ENCODE measurements at places on chromosomes 12 and 14. TPM values are rescaled to one million over a fixed set of nuclear protein-coding genes. Genes with fewer than 3 reads are reported as not detected.

GRCh38 chr14:23550812-23551265 lies 726 bp downstream of the ZFHX2 start:
- DNase-seq: no peak

The CIDEB gene
- polyA plus RNA-seq: 7.2 TPM

- no peak for DNase-seq
These were observed 178.6 kb downstream of the ADGRD1 start for GRCh38 chr12:131132118-131132892.

DNA sequence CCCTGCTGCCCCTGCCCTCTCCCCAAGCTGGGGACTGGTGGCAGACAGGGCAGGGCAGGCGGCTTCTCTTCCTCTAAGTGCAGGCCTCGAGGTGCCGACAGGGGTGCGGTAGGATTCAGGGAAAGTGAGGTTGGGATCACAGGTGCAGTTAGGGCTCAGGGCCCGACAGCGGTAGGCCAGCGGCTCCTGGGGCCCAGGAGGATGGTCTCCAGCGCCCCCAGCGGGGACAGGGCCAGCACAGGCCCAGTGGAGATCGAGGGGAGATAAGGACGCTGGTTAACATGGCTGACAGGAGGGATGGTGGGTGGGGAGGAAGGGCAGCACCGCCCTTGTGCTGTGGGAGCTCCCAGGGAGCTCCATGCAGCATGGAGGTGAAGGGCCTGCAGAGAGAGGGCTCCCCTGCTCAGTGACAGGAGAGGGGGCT lies 935 bp upstream of the CRIP1 start:
- peak; percentile 33 for DNase-seq

The PXMP2 gene
- 32.8 TPM for polyA plus RNA-seq

The UNC79 gene
- not detected for polyA plus RNA-seq

DNA sequence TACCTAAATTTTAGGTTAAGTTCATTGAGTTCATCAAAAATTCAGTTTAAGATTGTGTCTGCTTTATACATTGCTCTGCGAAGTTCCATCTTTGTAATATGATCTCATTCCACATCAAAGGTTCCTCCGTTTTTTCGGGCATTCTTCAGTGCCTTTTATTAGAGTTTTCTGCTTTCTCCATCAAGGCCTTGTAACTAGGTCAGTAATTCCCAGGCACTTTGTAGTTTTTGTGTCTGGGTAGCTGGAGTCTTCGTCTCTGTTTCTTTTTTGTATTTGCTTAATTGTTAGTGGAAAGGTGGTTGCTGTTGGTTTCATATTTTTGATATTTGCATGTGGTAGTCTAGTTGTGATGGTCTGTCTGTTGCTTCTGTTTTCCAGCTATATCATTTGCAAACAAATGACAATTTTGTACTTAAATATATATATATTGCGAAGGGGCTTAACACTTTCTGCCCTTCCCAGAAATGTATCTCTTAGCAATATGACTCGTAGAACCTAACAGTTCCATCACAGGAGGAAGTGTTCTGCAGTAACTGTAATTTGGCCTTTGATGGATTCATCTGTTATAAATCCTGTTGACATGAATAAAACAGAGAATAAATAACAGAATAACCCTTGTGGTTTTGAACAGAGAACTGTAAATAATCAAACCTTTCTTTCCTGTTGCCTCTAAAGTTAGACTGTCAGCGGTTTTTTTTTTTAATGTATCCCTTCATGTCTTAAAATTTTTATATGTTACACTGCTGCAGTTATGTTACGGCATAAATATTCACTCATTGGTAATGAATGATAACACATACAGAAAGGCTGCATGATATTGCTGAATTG lies 88.4 kb upstream of the DYNC1H1 start:
- DNase-seq: no peak

DNA sequence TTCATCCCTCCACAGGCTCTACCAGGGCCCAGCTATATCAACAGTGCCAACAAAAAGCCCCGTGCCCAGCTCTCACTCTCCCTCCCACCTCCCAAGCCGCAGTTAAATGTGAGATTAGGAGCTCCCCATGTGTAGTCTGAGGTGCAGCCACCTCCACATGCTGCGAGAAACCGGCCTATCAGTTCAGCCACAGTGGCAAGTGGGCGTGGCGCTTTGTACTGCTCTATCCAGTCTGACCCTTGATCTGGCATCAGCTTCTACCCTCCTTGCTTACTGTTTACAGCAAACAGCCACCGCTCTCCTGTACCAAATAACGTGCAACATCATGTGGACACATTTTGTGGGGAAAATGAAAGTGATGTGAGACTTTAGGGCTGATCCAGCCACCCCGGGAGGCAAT lies 1.7 kb downstream of the PLEK2 start:
- no peak for DNase-seq

DNA sequence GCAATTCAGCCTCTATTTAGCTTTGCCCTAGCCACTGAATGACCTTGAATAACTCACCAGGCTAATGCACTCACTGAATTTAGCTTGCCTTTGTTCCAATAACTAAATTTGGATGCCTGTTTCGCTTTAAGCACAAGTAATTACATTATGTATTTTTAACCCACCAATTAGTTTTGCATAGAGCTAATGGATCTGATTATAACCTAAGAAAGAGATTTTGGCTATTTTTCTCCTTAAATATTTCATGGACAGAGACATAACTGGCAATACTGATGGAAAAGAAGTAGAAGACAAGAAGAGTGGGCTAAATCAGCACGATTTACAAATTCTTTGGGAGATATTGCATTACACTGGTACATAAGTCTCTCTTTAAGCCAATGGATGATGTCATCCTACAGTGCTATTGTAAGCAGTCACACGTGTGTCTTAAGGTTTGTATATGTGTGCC lies 85.7 kb downstream of the AKAP6 start:
- DNase-seq: peak; percentile 9

DNA sequence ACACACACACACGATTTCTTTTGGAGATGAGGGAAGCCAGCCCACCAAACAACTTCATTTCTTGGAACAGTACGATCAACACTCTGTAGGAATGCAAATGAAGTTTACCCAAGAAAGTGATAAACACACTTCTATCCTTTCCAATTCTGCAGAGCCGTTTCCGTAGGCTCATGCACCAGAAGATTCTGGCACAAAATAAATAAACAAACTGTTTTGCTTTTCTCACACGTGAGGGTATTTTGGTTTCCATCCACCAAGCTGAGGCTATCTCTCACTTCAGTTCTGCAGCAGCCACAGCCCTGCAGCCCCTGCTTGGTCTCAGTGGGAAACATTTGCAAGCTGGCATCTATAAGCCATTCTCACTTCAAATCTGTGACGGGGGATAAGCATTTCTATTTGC lies 15.3 kb upstream of the TSPAN11 start:
- DNase-seq: no peak

The ERP27 gene
- polyA plus RNA-seq: 0.70 TPM

DNA sequence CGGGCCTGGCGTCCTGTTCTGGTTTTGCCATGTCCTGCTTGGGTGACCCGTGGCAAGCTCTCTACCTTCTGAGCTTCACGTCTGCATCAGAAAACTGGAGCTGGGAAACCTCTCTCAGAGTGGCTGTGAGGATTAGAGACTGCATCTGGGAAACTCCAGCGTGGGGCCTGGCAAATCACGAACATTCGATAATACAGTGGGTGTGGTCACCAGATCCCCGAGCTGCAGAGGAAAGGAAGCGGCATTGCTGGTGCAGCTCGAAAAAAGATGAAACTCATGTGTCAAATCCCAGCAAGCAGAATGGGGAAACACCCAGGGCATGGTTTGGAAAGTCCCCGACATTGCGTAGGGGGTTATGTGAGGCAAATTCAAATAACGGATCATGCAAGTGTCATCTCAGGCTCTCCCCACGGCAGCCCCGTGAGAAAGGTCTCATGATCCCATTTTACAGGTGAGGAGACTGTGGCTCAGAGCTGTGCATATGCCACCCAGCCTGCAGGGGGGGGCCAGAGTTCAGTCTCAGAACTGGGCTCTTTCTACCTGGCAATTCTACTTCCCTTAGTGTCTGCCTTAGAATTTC lies 98.1 kb upstream of the VRK1 start:
- DNase-seq: no peak

The SLCO1B1 gene
- polyA plus RNA-seq: not detected

- DNase-seq: no peak
These were observed 23.1 kb upstream of the STRAP start for GRCh38 chr12:15859116-15859515.

The KCNK10 gene
- polyA plus RNA-seq: not detected

The LHX5 gene
- not detected for polyA plus RNA-seq

- DNase-seq: no peak
These were observed 270.6 kb downstream of the TTC8 start for GRCh38 chr14:89095036-89095435.

GRCh38 chr12:132648616-132649225 lies 30.1 kb downstream of the P2RX2 start:
- no peak for DNase-seq

GRCh38 chr14:95222870-95223398 lies 65.6 kb upstream of the DICER1 start:
- DNase-seq: no peak

GRCh38 chr12:50579757-50580267 lies 75.0 kb downstream of the DIP2B start:
- no peak for DNase-seq

- DNase-seq: peak; percentile 84
These were observed 57.8 kb downstream of the GPR135 start for GRCh38 chr14:59407246-59408010.

DNA sequence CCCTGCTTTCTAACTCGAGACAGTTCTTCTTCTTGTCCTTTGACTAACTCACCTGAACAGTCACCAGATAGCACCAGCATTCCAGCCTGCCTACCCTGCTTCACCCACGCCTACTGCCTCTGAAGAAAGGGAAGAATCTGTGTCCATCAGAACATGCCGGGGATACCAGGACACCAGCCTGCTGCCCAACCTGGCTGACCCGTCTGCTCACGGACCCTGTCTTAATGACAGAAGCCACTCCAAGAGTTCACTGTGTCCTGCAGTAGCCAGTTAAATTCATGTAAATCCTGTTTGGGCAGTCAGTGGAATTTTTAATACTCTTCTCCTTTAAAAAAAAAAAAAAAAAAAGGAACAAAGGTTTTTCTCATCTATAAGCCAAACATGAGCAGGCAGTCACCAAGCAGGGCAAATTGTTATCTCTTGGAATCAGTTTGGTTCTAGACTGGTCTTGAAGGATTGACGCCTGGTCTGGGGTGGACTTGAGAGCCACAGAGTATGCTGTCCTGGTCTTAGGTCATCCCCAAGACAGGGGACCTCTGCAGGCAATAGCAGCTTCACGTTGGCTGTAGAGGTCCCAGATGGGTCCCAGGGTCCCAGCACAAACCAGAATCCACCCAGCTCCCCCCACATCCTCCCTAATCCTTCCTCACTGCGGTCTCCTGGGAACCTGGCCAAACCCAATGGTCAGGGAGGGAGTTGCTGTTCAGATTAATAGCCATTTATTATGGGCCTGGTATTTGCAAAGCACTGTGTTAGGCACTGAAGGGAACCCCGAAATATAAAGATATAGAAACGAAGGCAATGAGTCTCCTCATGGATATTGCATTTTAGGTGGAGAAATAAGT lies 181.1 kb upstream of the HIF1A start:
- no peak for DNase-seq

DNA sequence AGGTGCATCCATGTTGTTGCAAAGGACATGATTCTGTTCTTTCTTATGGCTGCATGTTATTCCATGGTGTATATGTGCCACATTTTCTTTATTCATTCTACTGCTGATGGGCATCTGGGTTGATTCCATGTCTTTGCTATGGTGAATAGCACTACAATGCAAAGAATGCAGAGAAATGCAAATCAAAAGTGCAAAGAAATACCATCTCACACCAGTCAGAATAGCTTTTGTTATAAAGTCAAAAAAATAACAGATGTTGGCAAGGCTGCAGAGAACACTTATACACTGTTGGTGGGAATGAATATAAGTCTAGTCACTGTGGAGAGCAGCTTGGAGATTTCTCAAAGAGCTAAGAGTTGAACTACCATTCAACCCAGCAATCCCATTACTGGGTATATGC lies 99.2 kb downstream of the DHRS2 start:
- no peak for DNase-seq

DNA sequence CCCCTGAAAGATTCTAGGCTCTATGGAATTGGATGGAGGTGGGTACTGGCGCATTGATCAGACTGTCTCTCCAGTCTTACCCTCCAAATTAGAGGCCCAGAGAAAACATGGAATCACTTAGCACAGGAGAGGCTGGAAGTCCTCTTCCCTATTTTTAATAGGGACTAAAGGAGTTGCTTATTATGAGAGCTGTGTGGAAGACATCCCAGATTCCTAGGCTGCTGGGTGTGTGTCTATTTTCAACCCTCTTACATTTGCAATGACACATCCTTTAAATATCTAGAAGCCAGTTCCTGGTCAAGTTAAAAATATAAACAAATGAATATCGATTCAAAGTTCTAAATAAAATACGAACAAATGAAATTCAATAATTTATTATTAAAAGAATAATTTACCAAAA lies 58.3 kb upstream of the ARID2 start:
- DNase-seq: no peak

The CEBPE gene
- polyA plus RNA-seq: not detected

- peak; percentile 53 for DNase-seq
These were observed 7.5 kb downstream of the HEBP1 start for GRCh38 chr12:12992418-12993130.

DNA sequence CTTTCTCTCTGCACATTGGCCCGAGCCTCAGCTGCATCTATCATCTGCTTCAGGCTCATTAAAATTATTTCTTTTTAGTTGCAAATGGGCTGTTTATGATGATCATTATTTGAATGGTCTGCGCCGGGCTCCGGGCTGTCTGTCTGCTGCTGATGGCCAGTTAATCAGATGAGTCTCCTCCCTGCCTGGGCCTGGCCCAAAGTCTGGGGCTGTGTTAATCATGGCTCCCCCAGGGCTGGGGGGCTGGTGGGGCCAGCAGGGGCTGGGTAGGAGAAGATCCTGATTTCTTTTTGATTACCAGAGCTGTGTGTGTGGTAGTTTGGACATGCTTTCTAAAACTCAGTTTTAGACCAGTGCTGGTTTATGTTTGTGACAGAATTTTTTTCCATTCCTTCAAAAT lies 159.1 kb downstream of the PHETA1 start:
- DNase-seq: no peak

The PLEK2 gene
- polyA plus RNA-seq: 0.84 TPM

The MAP4K5 gene
- polyA plus RNA-seq: 17.4 TPM

DNA sequence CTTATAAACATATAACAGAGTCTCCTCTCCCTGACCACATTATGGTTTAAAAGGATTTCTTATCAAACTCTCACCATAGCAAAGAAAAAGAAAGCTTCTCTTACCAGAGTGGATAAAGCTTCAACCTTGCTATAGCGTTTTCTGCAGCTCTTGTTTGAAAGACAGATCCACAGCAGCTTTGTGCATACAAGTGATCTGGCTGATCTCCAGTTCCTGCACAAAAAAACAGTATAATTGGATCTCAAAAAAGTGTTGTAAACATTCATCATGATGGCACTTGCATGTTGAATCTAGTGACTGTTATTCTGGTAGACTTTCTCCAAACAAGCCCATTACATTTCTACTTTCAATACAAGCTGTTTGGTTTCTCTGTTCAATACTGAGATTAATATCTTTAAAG lies 178.9 kb upstream of the MGAT4C start:
- DNase-seq: no peak

- no peak for DNase-seq
These were observed 165.0 kb downstream of the SRGAP1 start for GRCh38 chr12:64009321-64010068.

GRCh38 chr14:54893151-54893760 lies 9.4 kb downstream of the GCH1 start:
- DNase-seq: peak; percentile 77

- DNase-seq: no peak
These were observed 242.5 kb downstream of the ZFP36L1 start for GRCh38 chr14:68550338-68550715.

The ANKS1B gene
- polyA plus RNA-seq: not detected

The ALX1 gene
- polyA plus RNA-seq: 3.5 TPM

Measured in endothelial cell of umbilical vein (primary cell).